Substantia nigra (tissue), 51 donors: ENCODE measurements at places on chromosomes 12 and 14.

DNA sequence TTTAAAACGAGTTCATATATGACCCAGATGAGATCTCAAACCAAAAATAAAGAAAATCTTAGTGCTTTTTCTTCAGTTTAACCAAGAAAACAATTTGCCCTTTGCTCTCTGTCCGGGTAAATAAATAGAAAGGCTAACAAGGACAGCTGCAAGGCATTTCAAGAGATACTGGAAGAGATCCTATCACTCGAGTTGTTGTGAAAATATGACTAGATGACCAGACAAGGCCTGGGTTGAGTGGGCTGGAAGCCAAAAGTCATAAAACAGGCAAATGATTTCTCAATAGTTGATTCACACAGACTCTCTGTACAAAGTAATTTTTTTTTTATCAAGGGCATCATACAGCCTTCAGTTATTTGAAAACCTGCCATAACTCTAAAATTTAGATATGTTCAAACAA, 55.9 kb upstream of the AVPR1A start:
- no peak for DNase-seq

GRCh38 chr12:42097971-42098370, 46.7 kb downstream of the GXYLT1 start:
- no peak for DNase-seq

DNA sequence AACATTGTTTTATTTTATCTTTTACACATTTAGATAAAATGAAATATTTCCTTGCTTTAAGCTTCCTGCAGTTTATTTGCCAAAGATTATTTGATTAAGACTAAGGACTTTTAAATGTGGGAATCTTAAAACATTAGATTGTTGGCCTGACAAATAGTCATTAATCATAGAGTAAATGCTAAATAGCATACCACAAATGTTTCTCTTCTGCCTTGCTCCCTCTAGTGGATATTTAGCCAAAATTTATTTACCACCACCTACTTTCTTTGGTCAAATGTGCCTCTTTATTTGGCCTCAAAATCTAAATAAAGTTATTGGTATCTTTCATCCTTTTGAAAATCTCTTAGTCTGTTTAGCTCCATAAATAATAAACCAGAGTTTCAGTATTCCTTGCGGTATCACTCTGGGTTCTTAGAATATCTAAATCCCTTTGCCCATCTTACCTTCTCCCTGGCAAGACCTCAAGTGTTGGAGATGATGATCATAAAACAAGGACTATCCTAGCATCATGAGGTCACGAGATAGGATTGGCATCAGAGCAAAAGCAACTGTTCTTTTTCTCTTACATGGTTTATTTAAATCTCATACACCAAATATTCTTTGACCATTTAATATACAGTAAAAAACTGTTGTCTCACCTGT, 150.6 kb upstream of the AEBP2 start:
- DNase-seq = no peak

DNA sequence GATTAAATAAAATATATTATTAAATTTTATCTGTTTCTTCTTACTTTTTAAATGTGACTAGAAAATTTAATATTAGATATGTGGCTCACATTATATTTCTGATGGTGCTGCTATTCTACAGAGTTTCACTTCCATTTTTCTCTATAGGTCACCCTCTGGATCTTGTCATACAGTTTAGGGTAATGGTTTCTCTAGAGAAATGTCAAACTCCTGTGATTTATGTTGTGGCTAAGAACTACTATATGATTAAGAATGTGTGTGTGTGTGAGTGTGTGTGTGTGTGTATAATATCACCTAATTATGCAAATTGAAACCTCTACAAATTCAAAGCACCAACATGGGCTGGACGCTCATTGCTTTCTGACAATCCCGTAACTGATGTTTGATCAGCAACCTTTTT, 325.9 kb downstream of the ADAMTS20 start:
- DNase-seq = no peak

GRCh38 chr14:103749452-103749851, 33.8 kb downstream of the ZFYVE21 start:
- DNase-seq = no peak

DNA sequence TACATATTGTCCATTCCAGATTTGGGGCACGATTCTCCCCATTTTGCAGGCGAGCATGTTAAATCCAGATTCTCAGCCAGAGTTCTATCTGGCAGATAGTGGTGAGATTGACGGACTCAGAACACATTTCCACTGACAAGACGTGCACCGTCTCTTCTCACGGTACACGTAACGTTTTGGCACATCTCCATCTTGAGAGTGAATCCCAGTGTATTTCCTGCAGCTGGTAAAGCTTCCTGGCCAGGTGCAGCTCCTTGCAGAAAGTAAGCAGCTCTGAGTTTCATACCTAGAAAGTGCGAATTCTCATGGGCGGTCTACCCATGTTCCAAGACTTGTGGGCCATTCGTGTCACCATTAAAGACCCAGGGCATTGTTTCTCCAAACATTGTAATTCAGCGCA, 102.6 kb downstream of the TSPAN9 start:
- DNase-seq = no peak

GRCh38 chr12:49806321-49806813, 21.8 kb downstream of the NCKAP5L start:
- no peak for DNase-seq

DNA sequence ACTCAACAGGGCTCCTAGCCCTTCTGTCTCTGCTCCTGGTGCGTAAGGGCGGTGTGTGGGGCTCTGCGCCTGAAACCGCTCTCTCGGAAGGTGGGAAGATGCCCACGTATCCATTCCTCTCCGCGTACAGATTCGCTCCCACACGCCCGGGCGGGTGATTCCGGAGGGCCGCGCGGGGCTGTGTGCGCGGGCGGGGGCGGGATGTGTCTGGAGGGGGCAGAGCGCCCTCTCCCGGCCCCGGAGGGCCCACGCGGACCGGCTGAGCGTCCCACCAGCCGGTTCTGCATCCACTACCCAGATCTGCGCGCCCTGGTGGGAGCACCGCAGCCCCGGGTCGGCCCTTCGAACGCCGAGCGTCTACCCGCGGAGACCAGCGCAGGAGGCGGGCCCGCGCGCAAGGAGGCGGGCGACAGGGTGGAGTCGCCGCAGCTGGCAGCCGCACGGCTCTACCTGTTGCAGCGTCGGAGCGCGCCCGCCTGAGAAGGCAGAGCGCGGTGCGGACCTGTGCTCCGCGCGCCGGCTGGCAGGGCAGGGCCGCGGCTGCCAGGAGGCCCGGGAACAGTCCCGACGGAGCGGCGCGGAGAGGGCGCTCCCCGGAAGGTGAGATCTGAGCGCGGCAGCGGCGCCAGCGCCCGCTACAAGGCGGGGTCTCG, 1.4 kb upstream of the KCNK13 start:
- DNase-seq = peak; percentile 74

DNA sequence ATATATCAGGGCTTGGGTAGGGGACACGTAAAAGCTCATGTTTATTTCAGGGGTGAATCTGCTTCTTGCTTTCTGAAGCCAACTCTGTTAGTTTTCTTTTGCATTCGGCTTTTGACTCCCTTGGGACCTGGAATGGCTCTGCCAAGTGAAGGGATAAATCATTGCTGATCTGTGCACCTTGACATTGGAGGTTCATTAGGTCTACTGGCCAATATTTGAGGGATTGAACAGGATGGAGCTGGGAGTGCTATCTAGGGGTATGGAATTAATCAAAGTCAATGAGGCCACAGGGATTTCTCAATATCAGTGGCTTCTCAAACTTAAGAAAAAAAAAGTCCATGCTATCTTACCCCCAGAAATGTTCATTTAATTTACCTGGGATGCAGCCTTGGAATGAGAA, 203.5 kb upstream of the RMST start:
- DNase-seq = no peak

DNA sequence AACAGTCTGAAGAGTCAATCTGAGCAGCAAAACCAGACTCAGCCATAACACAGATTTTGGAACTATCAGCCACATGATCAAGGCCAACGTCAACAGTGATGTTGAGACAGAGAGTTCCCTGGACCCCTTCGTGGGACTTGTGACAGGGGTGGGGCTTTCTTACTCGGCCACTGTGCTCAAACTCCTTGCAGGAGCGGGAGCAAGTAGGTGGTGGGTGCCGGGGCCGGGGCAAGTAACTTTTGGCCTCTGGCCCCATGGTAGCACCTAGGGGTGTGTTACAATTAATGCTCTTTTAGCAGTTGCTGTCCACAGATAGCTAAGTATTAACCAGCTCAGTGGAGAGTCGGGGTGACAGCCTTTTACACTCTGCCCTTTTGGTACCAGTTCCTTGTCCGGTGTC, 384.4 kb downstream of the NUAK1 start:
- DNase-seq = no peak

- DNase-seq = no peak
Measured at GRCh38 chr14:93582516-93582915, 151.8 kb downstream of the UNC79 start.

DNA sequence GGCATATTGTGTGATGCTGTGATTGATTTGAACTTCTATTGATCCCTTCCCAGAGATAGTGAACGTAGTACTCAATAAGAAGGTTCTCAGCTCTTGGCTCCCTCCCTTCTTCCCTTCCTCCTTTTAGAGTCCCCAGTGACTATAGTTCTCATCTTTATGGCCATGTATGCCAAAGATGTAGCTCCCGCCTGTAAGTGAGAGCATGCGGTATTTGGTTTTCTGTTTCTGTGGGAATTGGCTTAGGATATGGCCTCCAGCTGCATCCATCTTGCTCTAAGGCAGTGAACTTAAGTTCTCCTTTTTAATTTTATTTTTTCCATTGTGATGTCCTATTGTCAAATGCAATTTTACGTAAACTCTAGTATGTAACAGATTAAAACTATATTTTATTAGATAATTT, 109.5 kb downstream of the AEBP2 start:
- no peak for DNase-seq

- DNase-seq = no peak
Measured at GRCh38 chr12:113408756-113409298, 5.1 kb upstream of the SDS start.

- no peak for DNase-seq
Measured at GRCh38 chr14:76958980-76959710, 69.4 kb downstream of the IRF2BPL start.

- DNase-seq = no peak
Measured at GRCh38 chr12:93682846-93683261, 5.7 kb downstream of the CRADD start.

- DNase-seq = no peak
Measured at GRCh38 chr12:107320033-107320928, 226.9 kb upstream of the CRY1 start.

GRCh38 chr12:50979369-50980052, 27.2 kb downstream of the HIGD1C start:
- DNase-seq = no peak

- DNase-seq = no peak
Measured at GRCh38 chr12:114750917-114751316, 66.9 kb upstream of the TBX3 start.

DNA sequence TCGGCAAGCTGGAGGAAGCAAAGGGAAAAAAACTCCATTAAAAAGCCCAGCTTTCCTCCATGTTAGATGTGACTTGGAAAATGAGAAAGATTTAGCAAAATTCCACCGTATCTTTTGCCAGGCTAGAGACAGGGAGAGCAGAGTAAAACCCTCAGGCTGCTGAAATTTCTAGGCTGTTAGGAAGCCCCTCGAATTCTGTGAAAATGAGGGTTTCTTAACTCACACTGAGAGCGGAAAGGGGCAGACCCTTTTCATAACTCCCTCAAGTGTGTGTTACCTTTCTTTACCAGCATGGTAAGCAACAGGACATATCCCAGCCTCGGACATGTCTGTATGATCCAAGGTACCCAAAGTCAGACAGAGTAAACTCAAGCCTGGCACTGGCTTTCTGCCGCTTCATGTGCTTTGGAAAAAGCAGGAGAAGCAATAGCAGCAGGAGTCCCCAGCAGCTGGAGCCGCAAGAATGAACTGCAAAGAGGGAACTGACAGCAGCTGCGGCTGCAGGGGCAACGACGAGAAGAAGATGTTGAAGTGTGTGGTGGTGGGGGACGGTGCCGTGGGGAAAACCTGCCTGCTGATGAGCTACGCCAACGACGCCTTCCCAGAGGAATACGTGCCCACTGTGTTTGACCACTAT, at the start of gene RHOJ:
RHOJ (plus strand) TSS at position 37 of the 637 bp plus-strand sequence; CDS start at position 464, 427 bp downstream.
- DNase-seq = peak; percentile 2

DNA sequence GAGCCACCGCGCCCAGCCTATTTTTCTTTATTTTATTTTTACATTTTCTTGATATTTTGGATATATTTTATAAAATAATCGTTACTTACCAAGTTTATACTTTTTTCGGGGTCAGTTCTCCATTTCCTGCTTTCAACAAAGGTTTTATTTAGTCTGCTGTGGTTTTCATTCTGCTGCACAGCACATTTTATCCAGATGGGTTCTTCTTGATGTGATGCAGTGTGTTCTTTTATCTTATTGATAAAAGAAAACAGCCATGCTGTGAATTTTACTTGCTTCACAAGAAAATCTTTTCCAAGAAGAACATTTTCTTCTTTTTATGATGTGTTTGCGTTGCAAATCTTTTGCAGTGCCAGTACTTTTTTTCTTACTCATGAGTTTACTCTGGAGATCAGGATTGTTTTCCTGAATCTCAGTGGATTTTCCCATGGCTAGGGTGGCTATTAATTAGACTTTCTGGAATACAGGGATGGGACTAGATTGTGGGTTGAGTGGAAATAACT, 192.5 kb downstream of the ADGRD1 start:
- no peak for DNase-seq

DNA sequence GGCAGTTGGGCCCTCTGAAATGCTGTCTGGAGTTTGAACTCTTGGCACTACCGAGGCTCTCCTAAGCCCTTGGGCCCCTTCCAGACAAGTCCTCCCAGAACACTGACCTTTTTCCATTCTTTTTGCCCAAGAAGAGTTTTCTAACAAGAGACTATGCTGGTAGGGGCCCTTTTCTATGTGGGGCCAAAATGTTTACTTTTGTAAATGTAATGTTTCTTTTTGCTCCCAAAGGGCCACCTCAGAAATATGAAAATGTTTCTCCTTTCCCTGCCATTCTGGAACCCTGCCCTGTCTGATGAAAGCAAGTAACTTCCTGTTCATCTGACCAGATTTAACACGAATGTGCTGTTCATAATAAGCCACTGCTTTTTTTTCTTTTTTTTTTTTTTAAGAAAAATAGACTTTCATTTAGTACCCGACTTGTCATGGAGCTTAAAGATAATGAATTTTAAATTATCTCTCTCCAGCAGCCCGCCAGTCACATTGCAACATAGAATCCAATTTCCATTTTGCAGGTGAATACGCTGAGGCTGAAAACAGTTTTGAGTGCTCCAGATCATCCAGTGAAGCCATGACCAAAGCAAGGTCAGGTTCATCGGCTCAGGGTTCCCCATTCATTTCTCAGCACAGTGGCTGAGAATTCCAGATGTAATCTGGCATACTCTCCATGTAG, 169.9 kb downstream of the DPF3 start:
- DNase-seq = no peak

GRCh38 chr12:64252681-64253080, 30.6 kb upstream of the KICS2 start:
- DNase-seq = no peak

DNA sequence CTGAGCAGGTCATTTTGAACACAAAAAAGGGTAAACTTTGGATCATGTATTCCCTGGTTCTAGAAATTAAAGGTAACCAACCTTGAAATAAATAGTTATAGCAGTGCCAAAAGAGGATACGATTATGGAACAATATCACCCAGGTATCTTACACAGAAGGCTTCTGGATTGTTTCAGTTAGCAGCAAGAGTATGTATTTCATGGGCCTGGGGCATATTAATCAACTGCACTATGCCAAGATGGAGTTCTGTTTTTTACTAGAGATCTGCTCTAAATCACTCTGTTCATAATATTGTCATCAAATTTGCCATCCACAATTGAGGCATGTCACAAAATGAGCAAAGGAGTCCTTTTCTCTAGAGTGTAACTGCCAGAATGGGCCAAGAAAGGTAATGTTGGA, 357.1 kb downstream of the RAD51B start:
- DNase-seq = no peak
